Stimulated activated CD4-positive, alpha-beta T cell treated with anti-CD3 and anti-CD28 coated beads, Interleukin-4, amount 100 ng/mL, for 4 hours (primary cell): ENCODE measurements at places on chromosomes 12 and 14.
A peak's percentile ranks its signal among the peaks of the same experiment; 100 is the strongest.

DNA sequence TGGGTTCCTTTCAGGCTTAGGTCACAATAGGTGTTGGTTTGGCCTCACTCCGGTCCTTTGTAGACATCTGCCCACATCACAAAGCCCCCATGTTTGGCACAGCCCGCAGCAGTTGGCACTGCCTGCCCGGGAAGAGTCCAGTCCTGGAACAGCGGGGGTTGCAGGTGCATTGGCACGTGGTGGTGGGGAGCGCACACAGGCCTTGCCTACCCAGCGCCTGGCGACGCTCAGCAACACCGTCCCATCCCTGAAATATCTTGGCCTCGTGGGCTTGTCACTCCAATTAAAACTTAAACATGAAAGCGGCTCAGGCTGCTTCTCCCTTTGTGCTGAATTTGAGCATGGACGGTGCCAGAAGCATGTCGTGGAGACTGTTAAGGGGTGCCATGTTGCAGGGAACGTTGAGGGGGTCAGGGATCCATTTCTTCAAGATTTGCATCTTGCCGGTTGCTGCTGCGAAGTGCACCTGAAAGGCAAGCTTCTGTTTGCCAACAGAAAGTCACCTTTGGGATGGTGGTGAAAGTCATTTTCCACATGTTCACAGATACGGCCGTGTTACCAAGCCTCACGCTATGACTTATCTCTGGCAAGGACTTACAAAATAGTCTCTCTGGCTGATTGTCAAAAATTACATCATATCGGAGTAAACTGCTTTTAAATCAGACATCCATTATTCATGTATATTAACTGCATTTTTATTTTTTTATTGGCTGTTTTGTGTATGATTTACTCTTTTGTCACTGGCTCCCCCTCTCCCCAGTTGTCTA is 91.5 kb downstream of the FBXW8 start:
- no peak for DNase-seq

GRCh38 chr12:4278329-4279197 is 5.0 kb downstream of the CCND2 start:
- DNase-seq = no peak

DNA sequence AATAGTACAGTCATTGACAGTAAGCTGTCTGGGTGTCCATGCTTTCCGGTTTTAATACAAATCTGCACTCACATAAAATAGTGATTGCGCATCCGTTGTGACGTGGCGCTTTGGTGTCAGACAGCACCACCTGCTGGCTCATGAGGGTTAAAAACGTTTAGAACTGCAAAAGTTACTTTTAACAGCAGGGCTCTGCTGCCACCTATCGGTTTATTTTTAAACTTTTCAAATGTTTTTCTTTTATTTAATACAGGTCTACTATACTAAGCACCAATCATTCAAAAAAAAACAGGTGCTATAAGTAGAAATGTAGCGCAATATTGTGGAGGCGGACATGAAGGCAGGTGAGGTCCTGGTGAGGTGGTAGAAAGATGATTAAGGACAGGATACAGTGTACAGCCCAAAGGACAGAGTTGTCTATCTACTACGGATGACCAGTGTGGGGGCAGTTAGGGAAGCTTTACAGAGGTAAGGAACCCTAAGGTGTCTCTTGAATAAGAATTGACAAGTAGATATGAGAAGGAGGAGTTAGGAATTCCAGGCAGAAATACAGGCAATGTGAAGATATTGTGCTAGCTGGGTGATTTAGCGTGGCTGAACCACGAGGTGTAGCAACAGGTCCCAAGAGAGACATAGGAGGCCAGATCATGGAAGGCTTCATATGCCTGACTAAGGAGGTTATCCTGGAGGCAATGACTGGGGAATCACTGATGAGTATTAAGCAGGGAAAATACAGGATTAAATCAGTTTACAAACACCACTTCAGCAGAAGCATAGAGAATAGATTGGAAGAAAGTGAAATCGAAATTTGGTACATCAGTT is 91.5 kb upstream of the PRB2 start:
- DNase-seq = peak; percentile 64

- DNase-seq = no peak
These were observed 61.9 kb downstream of the ZFP36L1 start for GRCh38 chr14:68730811-68731425.

GRCh38 chr12:78275886-78276285 is 445.2 kb downstream of the NAV3 start:
- no peak for DNase-seq

DNA sequence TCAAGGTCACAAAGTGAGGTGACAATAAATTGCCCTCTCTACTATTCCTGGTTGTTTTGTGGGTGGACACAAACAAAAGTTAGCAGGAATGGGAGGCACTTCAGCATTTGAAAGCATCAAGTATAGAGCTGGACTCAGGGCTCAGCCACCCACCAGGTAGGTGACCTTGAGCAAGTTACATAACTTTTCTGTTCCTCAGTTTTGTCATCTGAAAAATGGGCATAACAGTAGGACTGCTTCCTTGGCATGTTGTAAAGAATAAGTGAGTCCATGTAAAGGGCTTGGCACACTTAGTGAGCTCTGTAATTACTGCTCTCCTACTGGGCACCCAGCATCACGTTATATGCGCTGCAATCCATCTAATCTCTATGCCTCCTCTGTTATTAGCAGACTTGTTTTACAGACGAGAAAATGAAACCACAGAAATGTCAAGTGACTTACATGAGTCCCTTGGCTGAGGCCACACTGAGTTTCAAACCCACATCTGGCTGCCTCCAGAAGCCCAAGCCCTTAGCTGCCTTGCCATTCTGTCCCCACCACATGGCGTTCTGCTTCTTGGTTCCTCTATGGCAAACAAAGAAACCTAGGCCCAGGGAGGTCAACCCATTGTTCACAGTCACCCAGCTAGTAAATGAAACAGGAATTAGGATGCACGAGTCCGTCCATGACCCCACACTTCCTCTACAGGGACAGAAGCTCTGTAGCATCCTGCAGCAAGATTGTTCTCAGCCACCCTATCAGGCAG is 63.2 kb upstream of the SLC24A4 start:
- no peak for DNase-seq

DNA sequence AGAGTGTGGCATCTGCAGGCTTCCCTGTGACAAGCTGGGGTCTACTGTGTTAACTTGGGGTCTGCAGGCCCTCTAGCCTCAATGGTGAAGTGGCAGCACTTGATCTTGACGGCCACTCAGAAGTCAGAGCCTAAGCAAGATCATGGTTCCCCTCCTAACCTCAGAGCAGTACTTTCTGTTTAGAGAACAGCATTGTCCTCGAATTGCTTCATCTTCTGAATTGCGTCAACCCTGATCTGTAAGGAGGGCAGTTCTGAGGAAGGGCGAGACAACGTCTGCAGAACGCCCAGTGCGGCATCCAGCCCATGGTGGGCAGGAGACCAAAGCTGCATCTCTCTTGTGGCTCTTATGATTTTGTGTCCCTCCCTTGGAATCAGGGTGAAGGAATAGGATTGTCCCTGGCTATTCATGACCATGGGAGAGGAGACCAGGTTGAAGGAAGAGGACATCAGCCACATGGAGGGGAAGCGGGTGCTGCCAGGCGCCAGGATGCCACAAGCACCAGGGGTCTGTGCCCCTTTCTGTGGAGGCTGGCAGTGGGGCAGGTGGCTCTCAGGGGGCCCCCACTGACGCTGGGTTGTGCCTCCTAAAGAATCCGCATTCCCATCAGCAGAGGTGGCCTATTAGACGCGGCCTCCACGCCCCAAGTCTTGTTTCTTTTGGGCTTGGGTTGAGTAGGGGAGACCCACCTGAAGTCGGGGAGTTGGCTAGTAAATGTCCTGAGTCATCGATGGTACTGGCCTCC is 2.2 kb downstream of the SERPINA9 start:
- no peak for DNase-seq

GRCh38 chr12:66647034-66647691 is 31.7 kb downstream of the GRIP1 start:
- DNase-seq = no peak

DNA sequence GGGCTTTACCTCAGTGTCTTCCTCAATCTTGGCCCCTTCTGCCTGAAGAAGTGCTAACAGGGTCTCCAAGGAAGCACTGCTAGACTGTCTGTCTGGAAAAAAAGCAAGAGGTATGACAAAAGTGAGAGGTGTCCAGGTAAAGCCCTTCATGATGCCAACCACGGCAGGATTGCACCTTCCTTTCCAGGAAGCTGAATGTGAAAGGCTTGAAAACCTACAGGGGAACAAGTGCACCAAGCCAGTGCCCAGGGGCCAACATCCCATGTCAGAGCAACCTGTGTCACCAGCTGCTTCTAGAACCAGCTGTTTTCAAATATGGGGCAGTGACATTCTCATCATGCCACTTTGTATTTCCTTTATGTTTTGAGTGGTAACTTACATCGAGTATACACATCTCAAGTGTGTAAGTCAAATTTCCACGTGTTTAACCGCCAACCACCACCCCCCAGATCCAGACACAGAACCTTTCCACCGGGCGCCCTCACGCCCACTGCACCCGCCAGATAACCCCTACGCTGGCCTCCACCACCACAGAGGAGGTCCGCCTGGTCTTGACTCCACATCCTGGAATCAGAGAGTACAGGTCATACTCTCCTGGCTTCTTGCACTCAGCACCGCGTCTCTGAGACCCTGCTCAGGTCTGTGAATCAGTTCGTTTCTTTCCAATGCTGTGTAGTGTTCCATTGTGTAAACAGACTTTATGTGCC is 27.3 kb downstream of the VPS37B start:
- DNase-seq = no peak

GRCh38 chr12:50988871-50989270 is 36.5 kb downstream of the HIGD1C start:
- DNase-seq = no peak

DNA sequence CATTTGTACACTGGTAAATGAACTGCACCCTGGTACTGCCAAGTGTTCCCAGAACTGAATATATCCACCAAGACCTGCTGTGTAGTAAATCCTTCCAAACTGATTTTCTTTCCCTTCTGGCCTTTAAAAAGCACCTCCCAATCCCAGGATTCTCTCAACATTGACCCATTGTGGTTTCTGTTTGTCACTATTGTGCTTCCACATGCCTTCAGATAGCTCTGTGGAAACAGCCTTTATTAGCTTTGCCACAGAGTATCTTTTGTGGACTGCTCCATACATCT is 949 bp upstream of the KIF21A start:
- DNase-seq = no peak

DNA sequence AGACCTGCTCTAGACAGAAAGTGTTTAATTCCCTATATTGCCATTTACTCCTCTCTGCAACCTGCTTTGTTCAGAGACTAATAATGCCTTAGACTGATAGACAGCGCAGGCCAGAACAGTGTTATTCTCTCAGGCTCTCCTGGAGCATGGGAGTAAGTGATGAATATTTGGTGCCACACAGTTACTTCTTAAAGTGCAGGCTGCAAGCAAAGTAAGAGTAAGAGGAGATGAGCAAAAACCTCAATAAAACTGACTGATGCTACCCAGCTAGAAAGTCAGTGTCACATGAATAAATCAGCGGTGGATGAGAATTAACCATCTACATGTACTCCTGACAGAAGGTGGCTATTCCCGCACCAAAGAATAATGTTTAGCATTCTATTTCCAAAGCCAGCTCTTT is 9.9 kb downstream of the TRIM9 start:
- DNase-seq = no peak

- no peak for DNase-seq
These were observed 159.3 kb downstream of the KSR2 start for GRCh38 chr12:117809509-117809908.

- DNase-seq = no peak
These were observed 7.3 kb downstream of the POMT2 start for GRCh38 chr14:77313371-77313770.
